Jurkat, Clone E6-1 (cell line): ENCODE measurements at places on chromosomes 11 and 22.

GRCh38 chr22:41682033-41682807 is 6.4 kb downstream of the SNU13 start:
- DNase-seq = peak; percentile 53

DNA sequence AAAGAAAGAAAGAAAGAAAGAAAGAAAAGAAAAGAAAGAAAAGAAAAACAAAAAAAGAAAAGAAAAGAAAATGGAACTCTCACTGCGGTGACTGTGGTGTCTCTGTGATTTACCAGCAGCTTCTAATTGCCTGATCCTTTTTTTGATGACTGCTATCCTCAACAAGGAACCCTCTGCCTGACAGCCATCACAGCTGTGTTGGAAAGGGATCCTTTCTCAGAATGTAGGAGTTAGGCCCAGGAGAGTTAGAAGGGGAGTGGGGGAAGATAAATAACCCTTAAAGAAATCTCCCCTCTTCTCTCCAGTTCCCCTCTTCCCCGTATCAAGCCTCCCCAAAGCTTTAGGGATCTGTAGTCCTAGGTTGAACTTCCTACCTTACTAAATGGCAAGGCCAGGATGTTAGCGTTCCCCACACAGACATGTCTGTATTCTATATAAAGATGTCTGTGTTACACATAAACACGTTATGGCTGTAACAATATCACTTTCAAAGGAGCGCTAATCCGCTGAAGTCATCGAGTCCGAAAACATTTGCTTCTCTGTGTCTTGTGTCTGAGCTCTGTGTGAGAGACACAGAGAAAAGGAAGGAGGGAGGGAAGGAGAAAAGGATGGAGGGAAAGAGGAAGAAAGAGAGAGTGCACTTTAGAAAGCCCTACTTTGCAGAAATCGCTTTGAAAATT is 26.8 kb upstream of the WT1 start:
- no peak for DNase-seq

GRCh38 chr11:13949876-13950275 is 12.6 kb upstream of the SPON1 start:
- no peak for DNase-seq

GRCh38 chr11:111299101-111300026 is 1.0 kb downstream of the POU2AF3 start:
- no peak for DNase-seq

- peak; percentile 50 for DNase-seq
Observed at GRCh38 chr11:46367244-46367915, 14.1 kb upstream of the MDK start.
